ENCODE measurements at places on chromosomes 5 and 9.

- DNase-seq = no peak
These were observed 157.4 kb downstream of the NR3C1 start for GRCh38 chr5:143245929-143246561.

DNA sequence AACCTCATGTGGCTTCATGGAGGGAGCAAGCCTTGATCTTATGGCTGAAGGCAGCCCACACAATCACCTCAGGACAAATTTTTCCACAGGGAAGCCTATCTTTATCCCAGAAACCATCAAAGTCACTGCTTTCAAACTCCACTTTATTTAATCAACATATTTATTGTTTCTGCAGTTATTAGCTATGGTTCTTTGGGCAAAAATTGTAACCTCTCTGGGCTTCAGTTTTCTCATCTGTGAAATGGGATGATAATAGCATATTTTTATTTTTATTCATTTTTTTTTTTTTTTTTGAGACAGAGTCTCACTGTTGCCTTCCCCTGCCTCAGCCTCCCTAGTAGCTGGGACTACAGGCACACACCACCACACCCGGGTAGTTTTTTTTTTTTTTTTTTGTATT, 2.1 kb upstream of the RPS14 start:
- DNase-seq = no peak

DNA sequence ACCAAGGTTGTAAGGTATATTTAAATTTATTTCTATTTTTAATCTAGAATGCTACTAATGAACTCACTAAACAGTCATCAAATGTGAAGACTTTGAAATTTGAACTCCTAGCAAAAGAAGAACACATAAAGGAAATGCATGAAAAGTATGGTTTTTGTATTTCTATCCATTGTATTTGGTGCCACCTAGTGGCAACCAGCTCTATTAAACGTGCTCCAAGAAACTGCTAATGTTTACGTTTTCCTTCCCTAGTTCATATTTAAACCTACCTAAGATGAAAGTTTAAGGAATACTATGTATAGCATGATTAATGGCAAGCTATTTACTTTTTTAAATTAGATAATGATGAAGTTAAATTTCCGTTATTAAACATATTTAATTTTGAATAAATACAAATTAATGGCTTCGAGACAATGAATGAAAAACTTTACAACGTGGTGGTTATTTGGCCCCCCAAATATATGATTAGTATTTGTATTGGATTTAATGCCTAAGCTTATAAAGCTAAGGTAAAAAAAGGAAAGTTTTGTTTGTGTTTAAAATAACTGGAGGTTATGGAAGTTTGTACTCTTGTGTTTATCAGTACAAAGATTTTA, 115.9 kb upstream of the SH3GL2 start:
- peak; percentile 53 for DNase-seq

- no peak for DNase-seq
These were observed 160.6 kb upstream of the SHB start for GRCh38 chr9:38229504-38230155.

DNA sequence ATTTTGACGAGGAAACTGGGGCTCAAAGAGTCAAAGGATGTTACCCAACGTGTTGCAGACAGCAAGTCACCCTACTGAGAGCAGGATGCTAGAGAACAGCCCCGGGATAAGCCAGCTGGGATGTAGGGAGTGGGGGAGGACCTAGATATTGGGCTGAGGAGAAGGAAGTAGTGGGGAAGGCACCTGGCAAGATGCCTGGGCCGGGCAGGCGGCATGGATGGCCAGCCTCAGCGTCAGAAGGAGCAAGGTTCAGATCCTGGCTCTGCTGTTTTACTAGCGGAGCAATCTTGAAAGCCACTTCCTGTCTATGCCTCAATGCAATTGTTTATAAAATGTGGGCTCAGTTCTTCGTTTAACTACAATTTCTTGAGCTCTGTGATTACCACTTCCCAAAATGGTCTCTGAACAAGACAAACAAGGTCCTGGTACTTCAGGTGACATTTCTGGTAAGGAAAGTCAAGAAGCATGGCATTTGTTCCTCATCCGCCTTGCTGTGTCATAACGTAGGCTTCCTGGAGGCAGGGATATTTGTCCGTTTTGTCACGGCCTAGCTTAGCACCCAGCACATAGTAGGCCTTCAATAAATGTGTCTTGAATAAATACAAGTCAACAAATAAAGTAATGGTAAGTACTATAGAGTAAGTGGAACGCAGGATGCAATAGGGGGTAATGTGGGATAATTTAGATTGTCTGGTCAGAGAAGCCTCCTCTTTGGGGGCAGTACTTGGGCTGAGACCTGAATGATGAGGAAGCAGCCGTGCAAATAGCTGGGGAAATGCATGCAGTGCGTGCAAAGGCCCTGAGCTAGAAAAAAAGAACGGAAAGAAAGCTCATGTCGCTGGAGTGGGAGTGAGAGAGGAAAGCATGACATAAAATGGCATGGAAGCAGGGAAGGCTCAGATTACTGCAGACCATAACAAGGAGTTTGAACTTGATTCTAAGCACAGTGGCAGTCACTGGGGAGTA, 70.5 kb downstream of the SMIM23 start:
- no peak for DNase-seq

GRCh38 chr5:111792471-111793058, 35.6 kb upstream of the NREP start:
- DNase-seq = no peak

- no peak for DNase-seq
These were observed 70.1 kb upstream of the CCDC180 start for GRCh38 chr9:97237311-97237786.

DNA sequence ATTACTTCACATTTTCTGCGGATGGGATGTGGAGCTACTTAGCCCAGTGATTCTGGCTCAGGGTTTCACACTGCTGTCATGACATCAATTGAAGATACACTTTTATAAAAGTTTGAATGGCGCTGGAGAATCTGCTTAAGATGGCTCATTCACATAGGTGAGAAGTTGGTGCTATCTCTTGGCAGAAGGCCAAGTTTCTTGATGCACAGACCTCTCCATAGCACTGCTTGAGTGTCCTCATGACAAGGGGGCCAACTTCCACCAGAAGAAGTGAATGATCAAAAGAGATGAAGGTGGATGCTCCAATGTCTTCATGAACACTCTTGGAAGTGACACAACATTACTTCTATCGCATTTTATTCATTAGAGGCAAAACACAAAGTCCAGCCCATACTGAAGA, 403.7 kb upstream of the CCNG1 start:
- DNase-seq = no peak

DNA sequence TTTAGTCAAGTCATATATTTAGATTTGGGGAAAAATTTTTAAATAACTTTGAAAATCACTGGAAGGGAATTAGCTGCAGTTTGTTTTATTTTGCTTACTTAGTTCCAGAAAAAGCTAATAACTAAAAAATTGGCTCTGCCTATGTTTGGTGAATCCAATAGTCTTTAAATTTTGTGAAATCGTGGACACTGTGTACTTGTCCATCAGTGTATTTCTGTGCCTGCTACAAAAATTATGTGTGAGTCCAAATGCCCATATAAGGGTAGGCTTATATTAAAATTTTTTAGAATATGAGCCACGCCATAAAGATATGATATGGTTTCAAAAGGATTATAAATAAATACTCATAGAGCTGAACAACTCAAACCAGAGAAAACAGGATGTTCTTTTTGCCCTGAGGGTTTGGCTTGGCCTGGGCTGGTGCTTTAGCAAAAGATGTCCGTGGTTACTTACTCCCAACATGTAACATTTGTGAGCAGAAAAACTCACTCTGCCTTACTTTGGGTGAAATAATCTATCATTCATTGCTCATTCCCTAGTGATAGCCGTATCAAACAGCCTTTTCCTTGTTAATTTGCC, 133.2 kb upstream of the PRLR start:
- DNase-seq = no peak

GRCh38 chr9:115838417-115838816, 315.2 kb upstream of the PAPPA start:
- no peak for DNase-seq

DNA sequence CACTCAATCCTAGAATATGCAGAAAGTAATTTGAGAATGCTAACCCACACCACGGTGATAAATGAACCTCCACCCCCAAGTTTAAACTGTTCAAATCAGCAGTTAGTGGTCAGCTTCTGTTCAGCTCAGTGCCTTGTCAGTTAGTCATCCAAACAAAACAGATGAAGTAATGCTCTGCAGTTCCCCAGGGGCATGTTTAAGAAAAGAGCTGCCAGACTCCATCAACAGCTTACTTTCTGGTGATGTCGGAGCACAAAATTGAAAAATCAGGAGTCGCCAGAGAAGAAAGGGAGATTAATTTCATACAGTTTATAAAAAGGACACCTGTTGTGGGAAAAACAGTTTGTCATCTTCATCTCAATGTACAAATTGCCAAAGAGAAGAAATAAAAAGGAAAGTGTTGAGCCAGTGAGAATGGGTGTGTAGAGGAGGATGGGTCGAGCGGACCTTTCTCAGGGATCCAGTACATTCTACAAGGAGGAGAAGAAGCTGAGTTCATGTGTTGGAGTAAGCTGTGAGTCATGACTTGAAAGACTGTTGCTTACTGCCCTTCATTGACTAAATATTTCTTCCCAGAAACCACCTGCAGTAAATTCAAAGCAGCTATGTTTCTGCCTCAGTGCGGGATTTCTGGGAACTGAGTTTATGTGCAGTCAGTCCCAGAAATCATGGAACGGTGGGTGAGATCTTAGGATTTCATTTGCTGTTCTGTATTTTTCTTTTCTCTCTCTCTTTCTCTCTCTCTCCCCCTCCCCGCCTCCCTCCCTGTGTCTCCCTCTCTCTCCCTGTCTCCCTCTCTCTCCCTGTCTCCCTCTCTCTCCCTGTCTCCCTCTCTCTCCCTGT, 13.7 kb downstream of the TRIO start:
- DNase-seq = peak; percentile 18

DNA sequence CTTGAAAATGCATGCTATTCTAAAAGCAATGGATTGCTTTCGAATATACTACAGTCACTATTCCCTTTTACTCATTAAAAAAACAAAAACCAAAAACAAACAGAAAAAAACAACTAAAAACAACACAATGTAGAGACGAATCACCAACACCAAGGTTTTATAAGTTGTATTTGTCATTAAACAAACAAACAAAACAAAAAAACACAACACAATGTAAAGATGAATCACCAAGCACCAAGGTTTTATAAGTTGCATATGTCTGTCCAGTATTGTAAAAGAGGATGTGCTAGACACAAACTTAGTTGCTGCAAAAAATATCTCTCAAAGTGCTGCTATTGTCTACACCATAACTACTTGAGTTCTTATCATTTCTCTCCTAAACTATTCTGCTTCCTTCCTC, 1269.2 kb downstream of the EFNA5 start:
- no peak for DNase-seq

- DNase-seq = no peak
These were observed 87.3 kb downstream of the YIPF5 start for GRCh38 chr5:144083185-144083584.

DNA sequence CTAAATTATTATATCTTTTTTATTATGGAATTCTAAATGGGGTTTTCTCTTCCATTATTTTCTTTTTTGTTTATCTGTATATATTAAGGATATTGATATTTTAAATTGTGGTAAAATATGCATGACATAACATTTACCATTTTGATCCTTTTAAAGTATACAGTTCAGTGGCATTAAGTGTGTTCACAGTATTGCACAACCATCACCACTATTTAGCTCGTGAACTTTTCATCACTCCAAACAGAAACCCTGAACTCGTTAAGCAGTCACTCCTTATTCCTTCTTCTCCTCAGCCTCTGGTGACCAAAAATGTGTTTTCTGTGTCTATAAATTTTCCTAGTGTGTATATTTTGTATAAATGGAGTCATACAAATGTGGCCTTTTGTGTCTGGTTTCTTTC, 188.2 kb downstream of the CCDC171 start:
- no peak for DNase-seq

- no peak for DNase-seq
These were observed 102.4 kb downstream of the AK8 start for GRCh38 chr9:132775720-132776119.

DNA sequence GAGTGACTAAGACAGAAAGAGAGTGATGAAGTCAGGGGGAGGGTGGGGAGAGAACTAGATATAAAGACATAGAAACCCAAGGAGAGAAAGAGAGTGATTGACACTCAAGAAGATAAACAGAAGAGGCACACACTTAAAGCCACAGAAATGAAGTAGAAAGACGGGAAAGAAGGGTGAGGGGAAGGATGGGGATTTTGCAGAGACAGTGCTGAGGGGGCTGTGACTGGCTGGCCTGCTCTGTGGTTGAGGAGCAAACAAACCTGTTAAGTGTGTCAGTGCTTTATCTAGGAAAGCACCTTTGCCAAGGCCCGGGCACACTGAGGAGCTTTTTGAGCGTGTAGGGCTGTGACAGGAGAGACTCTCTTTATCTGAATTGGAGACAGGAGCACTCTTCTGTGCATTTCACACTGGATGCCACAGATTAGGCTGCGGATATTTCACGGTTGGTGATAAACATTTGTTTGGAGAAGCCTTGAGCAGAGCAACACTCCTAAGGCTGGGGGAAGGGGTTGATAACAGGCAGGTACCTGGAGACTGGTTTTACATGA, 109.1 kb downstream of the DOCK2 start:
- no peak for DNase-seq

DNA sequence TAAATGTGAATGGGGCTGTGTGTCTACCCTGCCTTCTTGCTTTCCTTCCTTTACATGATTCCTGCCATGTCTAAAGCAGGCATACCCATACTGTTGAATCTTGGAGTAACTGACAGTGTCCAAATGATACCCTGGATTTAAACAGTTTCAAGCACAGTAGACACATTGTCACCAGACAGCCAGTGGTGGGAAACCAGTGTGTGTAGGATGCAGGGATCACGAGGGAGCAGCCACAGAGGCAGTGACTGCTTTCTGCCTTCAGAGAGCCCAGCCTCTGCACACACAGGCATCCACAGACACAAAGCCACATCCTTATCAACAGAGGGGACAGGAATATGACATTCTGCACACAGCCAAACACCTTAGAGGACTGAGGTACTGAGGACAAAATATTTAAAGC, 184.2 kb upstream of the TBCA start:
- DNase-seq = no peak

DNA sequence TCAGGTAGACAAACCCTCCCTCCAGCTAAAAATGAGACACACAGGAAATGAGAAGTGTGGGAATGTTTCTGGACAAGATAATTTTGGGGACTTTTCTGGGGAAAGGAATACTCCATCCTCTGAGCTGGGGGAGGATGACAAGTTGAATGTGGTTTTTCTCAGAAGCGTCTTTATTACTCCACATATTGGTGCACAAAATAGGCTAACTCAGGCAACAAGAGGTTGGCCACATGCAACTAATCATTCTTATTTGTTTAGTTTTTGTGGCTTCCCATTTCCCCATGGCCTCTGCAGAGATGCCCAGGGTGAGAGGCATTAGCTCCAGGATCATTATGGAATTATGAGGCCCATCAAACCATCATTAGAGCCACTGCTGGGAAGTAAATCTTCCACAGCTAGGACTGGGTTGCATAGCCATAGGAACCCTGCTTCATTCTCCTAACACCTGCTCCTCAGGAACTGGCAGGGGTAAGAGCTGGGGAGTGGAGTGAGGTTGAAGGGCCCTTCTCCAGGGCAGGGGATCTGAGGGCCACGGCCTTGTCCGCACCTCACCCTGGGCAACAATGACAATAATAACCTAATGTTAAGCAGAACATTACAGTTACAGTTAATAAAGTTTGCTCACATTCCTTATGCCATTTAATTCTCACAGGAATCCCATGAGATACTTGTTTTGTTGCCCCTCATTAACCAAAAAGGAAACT, 9.3 kb upstream of the SIL1 start:
- no peak for DNase-seq
